Stimulated activated CD4-positive, alpha-beta T cell treated with anti-CD3 and anti-CD28 coated beads, Interleukin-15, amount 100 ng/mL, for 1 hour (primary cell): ENCODE measurements at places on chromosomes 3 and 15.

DNA sequence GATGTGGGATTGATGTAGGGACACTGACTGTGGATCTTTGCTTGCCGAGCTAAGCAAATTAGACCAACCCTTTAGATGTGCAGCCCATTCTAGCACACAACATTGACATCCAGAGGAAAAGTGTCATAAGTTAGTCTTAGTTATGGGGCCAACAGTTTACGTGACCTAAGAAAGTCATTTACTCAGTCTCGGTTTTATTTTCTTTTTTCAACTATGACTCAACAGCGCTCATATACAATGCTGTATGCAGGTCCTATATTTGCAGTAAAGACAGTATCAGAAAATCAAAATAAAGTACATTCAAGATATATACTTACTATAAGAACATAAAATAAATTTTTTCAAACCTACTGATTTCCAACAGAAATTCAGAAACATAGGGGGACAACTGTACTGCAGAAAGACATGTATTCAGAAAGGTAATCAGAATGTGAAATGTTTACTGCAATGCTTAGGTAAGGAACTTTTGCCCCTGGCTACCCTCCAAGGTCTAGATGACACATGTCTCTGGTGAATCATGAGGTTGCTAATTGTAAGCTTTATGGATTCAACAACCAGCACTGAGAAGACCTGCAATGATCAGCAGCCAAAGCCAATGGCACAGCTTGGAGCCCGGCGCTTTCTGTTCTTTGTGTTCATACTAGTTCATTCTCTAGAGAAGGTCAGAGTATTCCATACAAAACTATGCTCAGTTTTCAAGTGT lies 317.5 kb upstream of the CNTN6 start:
- DNase-seq = no peak

- DNase-seq = no peak
Observed at GRCh38 chr15:66670762-66671580, 31.1 kb upstream of the SMAD6 start.

- no peak for DNase-seq
Observed at GRCh38 chr3:30672959-30673358, 66.6 kb downstream of the TGFBR2 start.

DNA sequence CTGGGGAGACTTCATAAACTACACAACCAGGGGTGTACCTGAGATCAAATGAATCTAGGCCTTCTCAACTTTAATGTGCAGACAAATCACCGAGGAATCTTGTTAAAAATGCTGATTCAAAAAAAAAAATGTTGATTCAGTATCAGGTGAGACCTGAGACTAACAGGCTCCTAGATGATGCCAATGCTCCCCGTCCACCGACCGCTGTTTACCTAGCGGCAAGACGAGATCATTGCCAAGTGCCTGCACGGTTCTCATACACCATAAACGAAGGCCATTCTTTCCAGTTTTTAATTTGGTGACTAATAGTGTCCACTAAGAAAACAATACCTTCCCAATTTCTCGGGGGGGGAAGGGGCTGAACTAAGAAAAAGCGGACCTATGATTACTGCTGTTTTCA lies 2.5 kb upstream of the FSIP1 start:
- no peak for DNase-seq

DNA sequence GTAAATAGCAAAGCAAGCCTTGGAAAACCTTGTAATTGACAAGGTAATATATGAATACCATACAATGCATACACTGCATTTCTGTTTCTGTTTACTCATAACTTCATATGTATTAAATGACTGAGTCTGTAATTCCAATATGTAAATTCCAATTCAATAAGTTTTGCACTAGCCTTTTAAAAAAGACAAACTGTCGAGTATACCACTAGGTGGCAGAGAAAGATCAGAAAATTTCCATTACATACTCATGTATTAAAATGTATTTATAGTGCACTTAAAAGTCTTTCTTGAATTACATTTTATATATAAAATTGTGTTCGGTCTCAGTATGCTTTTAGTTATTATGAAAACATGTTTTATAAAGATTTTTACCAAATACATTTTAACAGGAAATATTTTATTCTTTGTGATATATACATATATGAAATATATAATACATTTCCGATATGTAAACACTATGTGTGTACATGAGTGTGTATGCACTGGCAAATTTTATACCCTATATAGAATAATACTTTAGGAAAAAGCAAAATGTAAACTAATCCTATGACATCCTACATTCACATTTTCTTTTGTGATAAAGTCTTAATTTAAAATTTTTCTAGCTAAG lies 216.8 kb downstream of the VGLL3 start:
- DNase-seq = no peak

DNA sequence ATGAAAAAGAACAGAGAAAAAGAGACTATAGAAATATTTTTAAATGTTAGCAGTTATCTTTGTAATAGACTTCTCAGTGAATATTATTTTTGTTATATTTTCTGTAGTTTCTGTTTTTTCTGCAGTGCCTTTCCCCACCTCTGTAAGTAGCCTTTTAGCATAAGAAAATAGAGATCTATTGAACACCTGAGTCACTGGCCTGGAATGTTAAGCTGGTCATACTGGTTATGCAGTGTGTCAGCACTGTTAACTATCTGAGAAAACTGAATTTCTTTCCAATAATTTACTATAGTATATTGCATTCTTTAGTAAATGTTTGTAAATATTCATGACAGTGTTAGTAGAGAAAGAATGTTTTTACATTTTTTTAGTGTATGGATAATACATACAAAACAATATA lies 79.8 kb downstream of the NECTIN3 start:
- no peak for DNase-seq

- DNase-seq = no peak
Observed at GRCh38 chr3:148953094-148953493, 38.2 kb upstream of the GYG1 start.

DNA sequence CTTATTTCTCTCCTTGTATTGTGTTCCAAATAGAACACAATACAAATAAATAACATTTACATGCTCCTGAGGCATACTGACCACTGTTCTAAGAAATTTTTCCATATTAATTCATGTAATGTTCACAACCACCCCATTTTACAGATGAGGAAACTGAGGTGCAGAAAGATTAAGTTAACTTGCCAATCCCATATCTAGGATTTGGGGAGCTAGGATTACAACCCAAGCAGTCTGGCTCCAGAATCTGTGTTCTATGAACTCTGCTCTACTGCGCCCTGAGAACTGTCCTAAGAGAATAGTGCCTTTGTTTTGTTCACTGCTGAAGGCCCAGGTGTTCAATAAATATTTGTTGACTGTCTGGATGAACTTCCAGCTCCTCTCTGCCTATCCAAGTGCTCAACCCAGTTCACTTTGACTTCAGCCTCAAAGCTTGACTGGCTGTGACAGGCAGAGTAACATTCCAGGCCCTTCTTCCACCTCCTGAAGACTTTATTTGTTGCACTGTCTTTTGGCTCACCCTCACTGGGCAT lies 3.1 kb downstream of the NEK10 start:
- DNase-seq = no peak

GRCh38 chr3:194189243-194189791 lies 53.4 kb downstream of the HES1 start:
- DNase-seq = no peak

GRCh38 chr15:69146724-69147435 lies 13.6 kb upstream of the GLCE start:
- no peak for DNase-seq

DNA sequence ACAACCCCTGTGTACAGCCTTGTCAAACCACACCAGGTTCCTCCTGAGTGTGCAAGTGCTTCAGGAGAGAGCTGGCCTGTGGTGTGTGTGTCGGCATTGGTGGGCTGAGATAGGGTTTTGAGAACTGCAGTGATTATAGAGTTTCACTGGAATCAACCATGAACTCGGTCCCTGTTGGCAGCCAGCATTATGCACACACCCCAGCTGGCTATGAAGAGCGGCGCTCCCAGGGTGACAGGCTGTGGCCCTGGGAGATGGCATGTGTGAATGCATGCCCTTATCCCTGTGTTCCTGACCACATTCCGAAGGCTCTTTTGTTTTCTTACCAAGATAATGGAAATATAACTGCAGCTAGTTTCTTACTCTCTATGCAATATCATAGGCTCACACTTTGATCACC lies 101.8 kb downstream of the SNRK start:
- no peak for DNase-seq

DNA sequence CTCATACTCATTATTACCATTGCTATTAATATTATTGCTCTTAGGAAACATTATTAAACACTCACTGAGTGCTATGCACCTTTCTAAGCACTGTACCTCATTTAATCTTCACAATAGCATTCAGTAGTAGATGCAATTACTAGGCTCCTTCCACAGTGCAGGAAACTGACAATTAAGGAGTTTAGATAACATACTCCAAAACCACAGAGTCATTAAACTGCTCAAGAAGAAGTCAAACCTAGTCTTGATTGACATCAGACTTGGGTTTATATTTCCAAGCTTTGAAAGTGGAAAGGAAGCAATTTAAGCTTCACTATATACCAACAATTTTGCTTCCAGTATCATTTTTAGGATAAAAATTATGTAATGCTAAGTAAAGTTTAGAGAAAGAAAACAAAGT lies 490.1 kb upstream of the ARRDC4 start:
- DNase-seq = no peak

DNA sequence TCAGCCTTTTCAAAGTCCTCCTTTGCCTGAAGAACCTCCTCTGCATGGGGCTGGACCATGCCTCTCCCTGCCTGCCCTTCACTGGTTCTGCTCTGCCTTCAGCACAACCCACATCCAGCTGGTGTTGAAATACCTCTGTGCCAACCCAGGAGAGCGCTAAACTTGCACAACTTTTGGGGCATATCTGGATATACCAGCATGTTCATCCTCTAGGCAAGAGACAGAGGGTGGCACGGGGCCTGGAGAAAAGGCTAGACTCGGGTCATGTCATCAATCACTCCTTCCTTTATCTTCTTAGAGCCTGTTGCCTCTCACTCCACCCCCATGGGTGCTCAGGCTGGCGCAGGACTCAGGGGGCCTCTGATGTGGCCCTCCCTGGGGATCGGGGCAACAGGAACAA lies 4.8 kb downstream of the SEMA4B start:
- DNase-seq = no peak

DNA sequence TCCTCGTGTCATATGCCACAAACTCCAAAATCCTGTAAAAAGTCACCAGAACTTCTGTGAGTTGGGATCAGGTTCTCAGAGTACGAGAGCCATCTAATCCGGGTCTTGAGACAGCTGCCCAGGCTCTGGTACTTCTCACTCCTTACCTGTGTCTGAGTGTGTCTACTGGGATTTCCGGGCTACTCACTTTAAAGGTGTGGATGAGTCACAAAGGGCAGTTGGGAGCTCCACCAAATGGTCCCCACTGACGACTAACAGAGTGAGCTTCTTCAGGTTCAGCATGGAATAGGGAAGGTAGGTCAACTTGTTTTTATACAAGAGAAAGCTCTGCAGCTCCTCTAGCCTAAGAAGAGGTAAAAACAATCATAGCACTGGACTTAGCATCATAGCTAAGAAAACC lies 29.5 kb downstream of the RTP3 start:
- DNase-seq = no peak
